ENCODE measurements at places on chromosomes 1 and 21.

DNA sequence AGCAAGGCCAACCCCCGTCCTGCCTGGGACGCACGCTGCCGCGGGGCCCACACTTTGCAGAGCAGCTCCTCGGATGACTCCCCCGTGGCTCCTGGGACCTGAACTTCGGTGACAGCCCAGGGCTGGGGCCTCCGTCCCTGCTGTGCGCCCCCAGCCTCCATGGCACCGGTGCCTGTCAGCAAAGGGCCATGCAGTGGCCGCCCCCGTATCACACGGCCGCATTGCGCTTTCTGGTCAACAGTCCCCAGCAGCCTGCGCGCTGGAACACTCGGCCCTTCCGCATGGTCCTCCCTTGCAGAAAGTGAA, 18.0 kb downstream of the NADK start:
- DNase-seq, result no peak

- DNase-seq, result no peak
Observed at GRCh38 chr21:15066123-15066575, 1.3 kb upstream of the NRIP1 start.

DNA sequence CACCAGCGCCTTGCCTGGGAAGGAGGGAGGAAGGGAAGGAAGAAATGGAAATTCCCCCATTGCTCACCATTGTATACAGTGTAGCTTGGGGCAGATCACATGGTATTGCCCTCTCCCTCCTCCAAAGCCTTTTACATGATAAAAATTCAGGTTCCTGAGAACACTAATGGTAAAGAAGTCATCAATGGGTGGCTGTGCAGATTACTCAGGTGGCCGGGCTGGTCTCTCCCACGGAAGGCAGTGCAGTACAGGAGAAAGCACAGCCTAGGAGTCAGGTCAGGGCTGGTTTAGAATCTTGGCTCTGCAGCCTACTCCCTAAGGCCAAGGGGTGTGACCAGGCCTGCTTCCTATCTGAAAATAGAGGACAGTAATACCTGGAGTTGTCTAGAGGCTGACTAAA, 107.9 kb downstream of the SUSD4 start:
- DNase-seq, result no peak

DNA sequence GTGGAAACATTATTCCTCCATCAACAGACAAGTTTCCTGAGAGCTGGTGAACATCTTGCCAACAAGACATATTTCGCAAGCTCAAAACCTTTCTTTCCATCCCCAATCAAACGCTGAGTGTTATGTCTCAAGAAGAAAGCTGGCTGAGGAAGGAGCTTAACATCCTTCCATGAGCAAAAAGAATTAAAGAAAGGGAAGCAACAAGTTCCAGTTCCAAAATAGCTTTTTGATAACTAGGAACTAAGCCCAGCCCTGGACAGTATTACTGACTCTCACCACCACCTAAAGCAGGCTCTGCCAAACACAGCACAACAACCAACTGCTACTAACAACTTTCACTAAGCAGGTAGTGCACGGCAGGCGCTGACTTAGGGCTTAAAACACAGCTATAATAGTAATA, 50.2 kb downstream of the CAPZB start:
- DNase-seq, result no peak
